ENCODE measurements at places on chromosomes 13 and 19.

DNA sequence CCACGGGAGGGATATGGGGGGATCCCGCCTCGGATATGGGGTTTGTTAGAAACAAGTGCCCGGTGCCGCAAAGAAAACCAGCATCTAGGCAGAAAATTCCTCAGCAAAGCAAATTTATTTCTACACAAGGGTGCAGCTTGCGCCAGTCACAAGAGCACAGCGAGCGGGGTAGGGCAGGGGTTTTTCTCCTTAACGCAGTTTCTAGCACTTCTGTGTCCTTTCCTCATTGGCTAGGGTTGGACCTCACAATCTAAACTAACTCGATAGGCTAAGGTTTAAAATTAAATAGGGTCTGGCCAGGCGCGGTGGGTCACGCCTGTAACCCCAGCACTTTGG is 595 bp downstream of the ZNF440 start:
- peak; percentile 7 for DNase-seq

DNA sequence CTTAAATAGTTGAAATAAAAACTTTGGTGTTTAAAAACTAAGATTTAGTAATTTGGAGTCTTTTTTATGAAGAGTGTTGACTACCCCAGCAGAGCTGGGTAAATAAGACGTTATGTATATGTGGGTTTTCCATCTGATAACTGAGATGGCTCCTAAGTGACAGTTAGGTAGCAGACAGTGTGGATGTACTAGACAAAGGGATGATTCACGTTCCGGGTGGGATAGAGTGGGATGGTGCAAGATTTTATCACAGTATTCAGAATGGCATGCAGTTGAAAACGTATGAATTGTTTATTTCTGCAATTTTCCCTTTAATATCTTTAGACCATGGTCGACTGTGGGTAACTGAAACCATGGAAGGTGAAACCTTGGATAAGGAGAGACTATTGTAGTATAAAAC is 50.4 kb downstream of the NAA16 start:
- DNase-seq: no peak

- DNase-seq: peak; percentile 54
Observed at GRCh38 chr19:4233282-4233853, 4.0 kb downstream of the EBI3 start.

DNA sequence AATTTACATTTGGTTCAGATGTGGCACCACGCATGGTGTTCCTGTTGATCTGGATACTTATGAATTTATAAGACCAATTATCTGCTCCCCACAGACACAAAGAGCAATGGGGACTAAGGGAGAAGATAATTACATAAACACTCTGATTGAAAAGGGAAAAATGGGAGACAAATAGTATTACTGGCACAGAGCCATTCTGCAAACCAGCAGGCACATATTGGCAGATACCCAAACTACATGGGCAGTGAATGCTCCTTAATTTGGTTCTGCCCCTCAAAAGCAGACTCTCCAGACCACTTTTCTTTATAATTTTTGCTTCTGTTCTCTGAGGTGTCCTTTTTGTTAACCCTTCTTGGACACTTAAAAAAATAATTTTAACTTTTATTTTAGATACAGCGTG is 1674.2 kb downstream of the PCDH9 start:
- DNase-seq: no peak

DNA sequence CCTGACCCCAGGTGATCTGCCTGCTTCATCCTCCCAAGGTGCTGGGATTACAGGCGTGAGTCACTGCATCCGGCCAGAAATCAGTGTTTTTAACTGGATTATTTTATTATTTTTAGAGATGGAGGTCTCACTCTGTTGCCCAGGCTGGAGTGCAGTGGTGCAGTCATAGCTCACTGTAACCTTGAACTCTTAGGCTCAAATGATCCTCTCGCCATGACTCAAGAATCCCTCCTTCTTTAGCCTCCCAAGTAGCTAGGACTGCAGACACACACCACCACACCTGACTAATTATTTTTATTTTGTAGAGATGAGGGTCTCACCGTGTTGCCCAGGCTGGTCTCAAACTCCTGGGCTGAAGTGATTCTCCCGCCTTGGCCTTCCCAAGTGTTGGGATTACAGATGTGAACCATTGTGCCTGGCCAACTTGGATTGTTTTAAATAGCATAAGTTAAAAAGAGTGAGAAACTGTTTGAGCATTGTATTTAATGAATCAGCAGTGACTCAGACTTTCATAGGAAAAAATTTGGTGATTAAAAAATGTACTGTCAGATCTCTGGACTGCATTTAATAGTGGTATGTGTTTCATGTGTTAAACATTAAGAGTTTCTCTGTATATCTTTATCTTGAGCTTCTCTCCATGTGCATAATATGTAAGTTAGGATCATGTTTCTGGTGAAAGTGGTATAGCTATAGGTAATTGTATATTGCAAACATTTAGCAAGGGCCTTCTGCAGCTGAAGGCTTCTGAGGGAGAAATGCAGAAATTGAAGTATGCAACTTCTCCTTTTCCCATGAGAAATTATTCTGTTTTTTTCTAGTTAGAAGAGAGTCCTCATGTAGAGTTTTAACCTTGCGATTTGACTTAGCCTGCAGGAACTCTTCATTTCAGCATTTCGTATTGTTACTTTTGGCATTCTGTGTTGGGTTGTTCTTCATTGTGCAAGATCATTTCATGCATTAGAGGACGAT is 121.2 kb downstream of the PCCA start:
- DNase-seq: no peak

GRCh38 chr13:103640606-103641005 is 574.4 kb upstream of the SLC10A2 start:
- no peak for DNase-seq

DNA sequence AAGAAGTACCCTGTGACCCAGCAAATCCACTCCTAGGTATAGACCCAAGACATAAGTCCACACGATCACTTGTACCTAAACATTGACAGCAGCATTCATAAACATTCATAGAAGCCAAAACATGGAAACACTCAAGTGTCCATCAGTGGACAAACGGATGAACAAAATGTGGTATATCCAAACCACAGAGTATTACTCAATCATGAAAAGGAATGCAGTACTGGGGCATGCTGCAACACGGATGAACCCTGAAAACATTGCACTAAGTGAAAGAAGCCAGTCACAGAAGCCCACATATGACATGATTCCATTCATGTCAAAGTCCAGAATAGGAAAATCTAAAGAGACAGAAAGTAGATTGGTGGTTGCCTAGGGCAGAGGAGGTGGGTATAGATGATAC is 22.8 kb upstream of the CCNE1 start:
- DNase-seq: no peak
